Gastrocnemius medialis (tissue), 4 donors: ENCODE measurements at places on chromosomes 6 and 20.

DNA sequence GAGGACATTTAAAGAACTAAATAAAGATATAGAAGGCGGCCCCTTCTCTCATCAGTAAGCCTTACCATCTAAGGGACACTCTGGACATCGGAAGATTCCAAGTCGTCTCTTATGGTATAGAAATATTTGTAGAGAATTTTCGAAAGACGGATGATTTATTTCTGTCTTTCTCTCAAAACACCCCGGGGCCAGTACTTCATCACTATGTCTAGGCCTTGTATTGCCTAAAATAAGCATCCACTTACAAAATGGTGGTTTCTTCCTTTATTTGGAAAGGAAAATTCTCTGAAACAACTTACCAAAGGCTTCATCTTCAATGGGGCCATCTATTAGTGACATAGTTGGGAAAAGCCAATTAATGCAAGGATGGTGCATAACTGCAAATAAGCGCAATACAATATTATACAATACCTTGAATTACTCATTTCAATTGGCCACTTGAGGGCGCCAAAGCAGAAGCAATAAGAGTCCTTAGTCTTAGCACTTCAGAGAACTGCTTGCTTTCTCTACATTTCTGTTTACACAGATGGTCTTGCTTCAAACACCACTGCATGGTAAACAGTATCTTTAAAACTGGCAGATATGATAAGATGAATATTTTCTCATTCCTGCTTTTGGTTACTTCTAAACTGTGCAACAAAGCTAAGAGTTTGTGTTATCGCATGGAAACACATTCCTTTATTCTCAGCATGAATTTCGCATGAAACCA lies 113.2 kb downstream of the VIP start:
- DNase-seq = peak; percentile 25

DNA sequence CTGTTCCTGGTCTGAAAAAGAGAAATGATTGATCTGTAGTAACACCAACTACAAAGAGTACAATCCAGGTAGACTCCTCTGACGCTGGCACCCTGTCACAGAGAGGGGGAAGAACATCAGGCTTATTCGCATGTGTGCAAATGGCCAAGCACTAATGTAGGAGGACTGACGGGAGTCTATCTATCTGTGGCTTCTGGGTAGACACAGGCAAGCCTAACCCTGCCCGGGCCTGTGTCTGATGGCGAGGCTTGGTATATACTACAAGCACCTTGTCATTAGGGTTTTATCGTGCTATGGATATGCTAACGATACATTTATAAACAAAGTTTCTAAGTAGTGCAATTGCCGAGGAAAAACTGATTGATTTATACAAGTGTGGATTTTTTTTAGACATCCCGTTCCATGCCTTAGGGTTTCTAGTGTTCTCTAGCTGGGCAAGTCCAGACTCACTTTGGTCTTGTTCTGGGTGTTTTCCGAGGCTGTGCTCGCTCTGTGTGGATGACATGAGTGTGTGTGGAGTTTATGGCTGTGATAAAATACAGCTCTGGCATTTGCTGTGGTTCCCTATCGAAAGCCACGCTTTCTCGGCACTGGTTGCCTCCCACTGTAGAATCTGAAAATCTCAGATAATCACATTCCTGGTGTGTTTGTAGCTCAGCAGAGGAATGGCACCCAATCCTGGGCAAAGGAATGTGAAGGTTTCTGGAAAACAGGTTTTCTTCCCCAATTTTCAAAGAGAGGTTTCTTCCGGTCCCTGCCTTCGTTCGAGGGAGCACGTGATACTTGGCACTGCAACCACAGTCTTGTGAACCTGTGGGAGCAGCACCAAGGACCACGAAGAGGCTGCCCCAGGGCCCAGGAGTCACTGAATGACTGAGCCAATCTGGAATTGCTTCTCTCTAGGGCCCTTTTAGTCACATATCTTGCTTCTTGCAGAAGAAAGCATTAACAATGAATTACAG lies 67.5 kb upstream of the EDN1 start:
- DNase-seq = no peak

DNA sequence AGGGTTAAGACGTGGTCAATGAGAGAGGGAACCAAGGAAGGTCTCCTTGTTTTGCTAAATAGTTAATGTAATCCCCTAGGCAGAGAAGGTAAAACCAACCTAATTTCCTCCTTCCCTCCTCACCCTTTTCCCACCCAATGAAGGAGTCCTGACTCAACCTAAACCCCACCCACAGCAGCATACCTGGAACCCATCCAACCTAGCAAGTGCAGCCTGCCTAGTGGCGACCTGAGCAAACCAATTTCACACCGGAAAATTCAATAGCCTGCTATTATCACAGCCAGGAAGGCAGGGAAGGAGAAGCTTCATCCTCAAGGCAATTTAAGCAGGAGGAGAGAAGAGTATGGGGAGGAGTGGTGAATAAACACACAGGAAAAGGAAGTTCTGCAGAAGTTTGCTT lies 46.9 kb downstream of the OSTM1 start:
- no peak for DNase-seq

GRCh38 chr20:2212456-2213015 lies 83.3 kb upstream of the TGM3 start:
- DNase-seq = no peak

- no peak for DNase-seq
Observed at GRCh38 chr20:24060851-24061590, 72.4 kb upstream of the GGTLC1 start.

GRCh38 chr20:62400021-62400420 lies 7.1 kb downstream of the CABLES2 start:
- no peak for DNase-seq

DNA sequence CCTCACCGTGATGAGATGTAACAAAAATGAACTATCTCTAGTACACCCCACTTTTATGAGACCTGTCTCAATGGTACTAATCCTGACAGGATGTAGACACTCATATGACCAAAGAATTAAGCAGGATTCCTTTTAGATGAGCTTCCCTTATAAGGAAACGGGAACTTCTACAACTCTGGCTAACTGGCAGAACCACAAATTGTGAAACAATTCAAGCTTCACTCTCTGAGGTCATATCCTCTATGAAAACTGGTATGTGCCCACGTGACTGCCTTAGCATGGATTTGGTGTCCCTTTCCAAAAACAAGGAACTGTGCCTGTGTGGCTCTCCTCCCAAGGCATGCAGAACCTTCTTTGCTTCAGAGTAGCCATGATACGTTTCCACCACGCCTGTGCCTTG lies 14.1 kb upstream of the CPNE5 start:
- peak; percentile 64 for DNase-seq

- DNase-seq = peak; percentile 96
Observed at GRCh38 chr20:63501818-63502670, 3.2 kb upstream of the EEF1A2 start.

- no peak for DNase-seq
Observed at GRCh38 chr20:34873583-34874093, 982 bp upstream of the GGT7 start.
